ENCODE measurements at places on chromosomes 12 and 14.

DNA sequence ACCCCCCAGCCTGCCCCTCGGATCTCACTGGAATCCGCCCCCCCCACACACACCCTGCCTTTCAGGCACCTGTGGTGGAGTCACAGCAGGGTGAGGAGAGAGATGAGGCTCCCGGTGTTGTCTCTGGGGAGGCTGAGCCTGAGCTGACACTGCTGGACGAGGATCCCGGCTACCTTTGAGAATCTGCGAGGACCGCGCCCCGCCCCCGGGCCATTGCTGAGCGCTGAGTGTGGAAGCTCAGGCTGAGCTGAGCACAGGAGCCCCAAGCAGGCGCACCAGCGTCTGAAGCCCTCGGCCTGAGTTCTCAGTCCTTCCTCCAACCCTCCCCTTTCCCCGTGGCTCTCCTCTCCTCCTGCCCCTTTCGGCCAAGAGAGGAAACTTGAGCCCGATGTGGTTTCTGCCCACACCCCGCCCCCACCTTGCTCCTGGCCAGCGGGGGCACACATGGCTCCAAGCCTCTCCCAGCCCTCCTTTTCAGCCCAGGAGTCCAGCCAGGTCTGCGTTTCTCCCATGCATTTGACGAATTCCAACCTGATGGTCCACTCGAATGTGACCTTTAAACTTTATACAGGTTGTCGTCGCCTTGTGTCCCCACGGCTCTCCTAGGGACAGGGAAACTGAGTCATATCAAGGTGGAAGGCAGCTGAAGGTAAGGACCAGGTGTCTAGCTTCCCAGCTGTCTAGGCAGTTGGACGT is at the start of gene NFE2:
Gene NFE2 (minus strand): TSS at position 284 of the 696 bp plus-strand sequence. CDS start 5,767 bp downstream, outside the sequence.
- H3K27ac ChIP-seq = no peak within 1 kb of the TSS
- peak within 1 kb of the TSS; percentile 56 for H3K4me3 ChIP-seq
- H3K36me3 ChIP-seq = no peaks in the 10 kb centered on the region

DNA sequence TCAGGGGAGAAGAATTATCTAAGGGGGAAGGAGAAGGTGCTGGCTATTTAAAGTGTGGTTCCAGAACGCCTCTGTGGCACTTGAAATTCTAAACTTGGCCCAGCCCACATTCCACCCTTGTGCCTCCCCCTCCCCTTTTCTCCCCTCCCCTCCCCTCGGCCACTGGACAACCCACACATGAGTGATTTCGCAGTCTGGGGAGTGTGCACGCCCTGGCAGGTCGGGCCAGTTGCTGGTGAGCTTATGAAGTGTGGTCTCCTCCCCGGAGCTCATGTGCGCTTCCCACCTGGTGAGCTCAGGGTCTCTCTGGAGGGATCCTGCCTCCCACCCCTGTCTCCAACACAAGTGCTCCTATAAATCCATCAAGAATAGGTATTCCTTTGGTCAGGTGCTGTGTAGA is at the start of gene SLC6A13:
Gene SLC6A13 (minus strand): TSS at position 20 of the 400 bp plus-strand sequence. CDS start 2,784 bp downstream, outside the sequence.
- H3K27ac ChIP-seq = no peak within 1 kb of the TSS
- H3K27me3 ChIP-seq = peaks cover 12% of the 10 kb centered on the region
- peaks cover 7% of the 10 kb centered on the region for H3K4me1 ChIP-seq
- H3K4me3 ChIP-seq = no peak within 1 kb of the TSS
- H3K36me3 ChIP-seq = peaks cover 1% of the 10 kb centered on the region
- DNase-seq = no peak

DNA sequence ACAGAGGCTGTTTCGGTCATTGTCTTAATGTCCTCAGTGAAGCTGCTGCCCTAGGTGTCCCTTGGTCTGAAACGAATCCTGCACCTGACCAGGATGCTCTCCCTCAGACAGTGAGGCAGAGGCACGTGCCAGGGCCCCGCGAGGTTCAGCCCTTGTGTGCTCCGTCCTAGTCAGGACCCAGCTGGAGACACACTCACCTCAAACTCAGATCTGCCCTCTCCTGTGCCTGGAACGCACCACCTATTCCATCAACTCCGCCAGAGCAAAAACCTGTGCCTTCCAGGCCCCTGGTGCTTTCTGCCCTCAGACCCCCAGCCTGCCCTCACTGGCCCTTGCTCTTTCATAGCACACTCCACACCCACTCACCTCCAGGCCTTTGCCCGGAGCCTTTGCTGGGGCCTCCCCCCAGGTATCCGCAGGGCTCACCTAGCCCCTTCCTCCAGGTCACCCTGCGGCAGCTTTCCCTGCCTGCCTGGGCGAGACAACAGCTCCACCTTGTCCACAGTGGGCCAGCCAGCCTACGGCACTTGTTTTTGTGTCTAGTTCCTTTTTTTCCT is 150.6 kb downstream of the BCL11B start:
- no peak overlapping the region for H3K27ac ChIP-seq
- peaks cover 10% of the 10 kb centered on the region for H3K27me3 ChIP-seq
- no peaks in the 10 kb centered on the region for H3K36me3 ChIP-seq
- DNase-seq = no peak
- no peak overlapping the region for H3K4me3 ChIP-seq

GRCh38 chr12:109833307-109834189 is at the start of gene TRPV4:
TSS of gene TRPV4 (minus strand) at chr12:109833398. CDS start at chr12:109814796, 18,602 bp downstream.
- no peak for DNase-seq
- H3K36me3 ChIP-seq = no peaks in the 10 kb centered on the region
- no peak within 1 kb of the TSS for H3K27ac ChIP-seq
- H3K4me3 ChIP-seq = peak within 1 kb of the TSS; percentile 16
- peaks cover 3% of the 10 kb centered on the region for H3K4me1 ChIP-seq

DNA sequence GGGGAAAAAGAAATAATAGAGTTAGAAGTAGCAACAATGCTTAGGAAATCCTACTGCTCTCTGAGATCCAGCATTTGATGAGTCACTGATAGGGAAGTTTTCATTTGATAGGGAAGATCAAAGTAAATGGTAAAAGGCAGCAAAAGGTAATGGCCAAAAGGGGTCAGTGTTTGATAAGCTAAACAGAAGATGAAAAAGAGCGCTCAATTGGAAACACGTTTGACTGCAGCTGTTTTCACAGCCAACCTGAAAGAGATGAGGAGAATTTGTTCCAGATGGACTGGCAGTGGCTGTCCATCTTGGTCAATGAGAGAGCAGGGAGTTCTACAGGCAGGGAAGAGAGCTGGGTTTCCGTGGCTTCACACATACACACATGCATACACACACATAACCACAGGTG is 264.2 kb downstream of the TMEM132C start:
- H3K4me1 ChIP-seq = no peaks in the 10 kb centered on the region
- DNase-seq = no peak
- H3K36me3 ChIP-seq = no peaks in the 10 kb centered on the region
- no peak overlapping the region for H3K4me3 ChIP-seq

GRCh38 chr12:79560225-79560889 is 130.4 kb downstream of the PAWR start:
- H3K4me1 ChIP-seq = no peaks in the 10 kb centered on the region
- H3K27me3 ChIP-seq = peaks cover 3% of the 10 kb centered on the region
- H3K36me3 ChIP-seq = no peaks in the 10 kb centered on the region
- no peak overlapping the region for H3K27ac ChIP-seq
- H3K4me3 ChIP-seq = no peak overlapping the region
- DNase-seq = no peak

DNA sequence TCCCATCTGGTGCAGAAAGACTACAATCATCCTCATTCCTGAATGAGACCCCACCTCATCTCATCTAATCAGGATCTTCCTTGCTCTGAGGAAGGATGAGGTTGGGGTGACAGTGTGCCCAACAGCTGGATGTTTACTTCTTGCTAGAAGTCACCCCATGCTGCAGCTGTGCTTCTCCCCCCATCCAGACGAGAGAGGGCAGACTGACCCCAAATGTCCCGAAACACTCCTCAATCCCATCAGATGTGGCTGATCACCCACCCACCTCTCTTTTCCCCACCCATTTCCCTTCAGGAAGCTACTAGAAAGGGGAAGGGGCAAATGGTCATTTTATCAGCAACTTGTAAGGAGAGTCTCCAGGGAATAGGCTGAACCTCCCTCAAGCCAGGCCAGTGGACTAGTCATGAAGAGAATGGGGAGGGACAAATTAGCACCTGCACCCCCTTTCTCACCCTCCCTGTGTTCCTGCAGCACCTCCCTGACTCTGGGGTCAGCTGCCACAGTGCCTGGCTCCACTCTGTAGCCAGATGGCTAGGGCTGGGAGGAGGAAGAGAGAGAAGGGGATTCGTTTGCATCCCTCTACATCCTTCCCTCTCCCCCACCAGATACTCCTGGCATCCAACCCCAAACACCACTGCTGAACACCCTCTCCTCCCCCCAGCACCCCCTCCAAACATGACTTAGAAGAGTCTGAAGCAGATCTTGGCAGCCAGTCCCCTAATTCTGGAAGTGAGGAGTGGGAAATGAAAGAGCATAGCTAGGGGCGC is 2.8 kb upstream of the BAZ2A start:
- H3K4me3 ChIP-seq = peak overlapping the region; percentile 97
- H3K36me3 ChIP-seq = peaks cover 9% of the 10 kb centered on the region
- no peaks in the 10 kb centered on the region for H3K27me3 ChIP-seq
- peaks cover 61% of the 10 kb centered on the region for H3K4me1 ChIP-seq
- peak overlapping the region; percentile 68 for H3K27ac ChIP-seq

DNA sequence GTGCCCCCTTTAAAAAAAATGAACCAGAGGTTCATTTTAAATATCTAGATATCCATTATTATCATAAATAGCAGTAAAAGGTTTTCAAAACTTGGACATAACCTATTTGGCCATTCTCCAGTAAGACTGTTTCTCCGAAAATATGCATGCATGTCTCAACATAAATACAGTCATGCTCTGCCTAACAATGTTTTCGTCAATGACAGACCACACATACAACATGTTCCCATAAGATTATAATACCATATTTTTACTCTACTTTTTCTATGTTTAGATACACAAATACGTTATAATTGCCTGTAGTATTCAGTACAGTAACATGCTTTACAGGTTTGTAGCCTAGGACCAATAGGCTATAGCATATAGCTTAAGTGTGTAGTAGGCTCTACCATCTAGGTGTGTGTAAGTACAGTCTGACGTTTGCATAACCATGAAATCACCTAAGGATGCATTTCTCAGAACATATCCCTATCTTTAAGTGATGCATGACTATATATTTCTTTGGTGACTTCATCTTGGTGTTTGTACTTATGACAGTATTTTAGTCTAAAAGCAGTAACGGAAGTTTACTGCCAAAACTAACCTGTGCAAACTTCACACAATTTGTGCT is 3.2 kb downstream of the TMEM19 start:
- peaks cover 20% of the 10 kb centered on the region for H3K4me1 ChIP-seq
- no peak overlapping the region for H3K27ac ChIP-seq
- no peak for DNase-seq

GRCh38 chr12:91264178-91264577 is 81.6 kb upstream of the DCN start:
- H3K4me3 ChIP-seq = no peak overlapping the region
- H3K4me1 ChIP-seq = no peaks in the 10 kb centered on the region
- no peak overlapping the region for H3K27ac ChIP-seq
- H3K27me3 ChIP-seq = no peaks in the 10 kb centered on the region
